HL-60 (cell line): ENCODE measurements at places on chromosomes 16 and 17.
A peak's percentile ranks its signal among the peaks of the same experiment; 100 is the strongest.

- no peak for DNase-seq
Measured at GRCh38 chr17:41772218-41772585, 14.3 kb downstream of the JUP start.

DNA sequence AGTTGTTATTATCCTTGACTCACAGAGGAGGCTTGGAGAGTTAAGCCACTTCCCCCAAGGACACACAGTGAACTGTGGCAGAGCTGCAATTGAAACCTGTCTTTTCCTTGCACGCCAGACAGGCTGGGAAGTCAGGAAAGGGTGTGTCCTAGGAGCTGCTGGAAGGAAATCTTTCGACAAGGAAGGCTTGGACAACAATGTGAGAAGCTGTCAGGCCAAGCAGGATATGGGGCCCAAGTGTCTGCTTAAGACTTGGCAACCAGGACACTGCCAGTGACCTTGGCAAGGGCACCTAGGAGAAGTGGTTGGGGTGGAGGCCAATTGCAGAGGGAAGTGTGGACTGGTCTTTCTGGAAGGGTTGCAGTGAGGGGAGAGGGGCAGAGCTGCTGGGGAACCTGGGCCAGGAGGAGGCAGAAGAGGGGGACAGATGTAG, 2.1 kb upstream of the CAMKK1 start:
- DNase-seq = peak; percentile 25

DNA sequence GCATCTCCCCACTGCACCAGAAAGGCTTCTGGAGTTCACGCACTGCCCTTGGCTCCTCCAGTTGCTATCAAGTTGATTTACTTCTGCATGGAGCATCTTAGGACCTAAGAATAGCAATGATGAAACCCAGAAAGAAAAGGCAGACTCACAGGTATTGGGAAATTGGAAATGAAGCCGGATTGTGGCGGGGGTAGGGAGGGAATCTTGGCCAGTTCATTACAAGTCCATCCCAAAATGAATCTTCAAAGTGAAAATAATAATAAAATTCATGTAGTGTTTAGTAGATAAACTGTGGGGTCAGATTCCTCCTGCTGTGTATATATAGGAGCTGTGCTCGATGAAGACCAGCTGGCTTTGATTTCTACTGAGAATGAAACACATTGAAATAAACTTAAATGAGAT, 33.7 kb downstream of the TEKT3 start:
- no peak for DNase-seq

- no peak for DNase-seq
Measured at GRCh38 chr16:14334366-14335080, 263.4 kb downstream of the MRTFB start.

GRCh38 chr17:48723423-48724250, 652 bp downstream of the PRAC2 start:
- DNase-seq = no peak

DNA sequence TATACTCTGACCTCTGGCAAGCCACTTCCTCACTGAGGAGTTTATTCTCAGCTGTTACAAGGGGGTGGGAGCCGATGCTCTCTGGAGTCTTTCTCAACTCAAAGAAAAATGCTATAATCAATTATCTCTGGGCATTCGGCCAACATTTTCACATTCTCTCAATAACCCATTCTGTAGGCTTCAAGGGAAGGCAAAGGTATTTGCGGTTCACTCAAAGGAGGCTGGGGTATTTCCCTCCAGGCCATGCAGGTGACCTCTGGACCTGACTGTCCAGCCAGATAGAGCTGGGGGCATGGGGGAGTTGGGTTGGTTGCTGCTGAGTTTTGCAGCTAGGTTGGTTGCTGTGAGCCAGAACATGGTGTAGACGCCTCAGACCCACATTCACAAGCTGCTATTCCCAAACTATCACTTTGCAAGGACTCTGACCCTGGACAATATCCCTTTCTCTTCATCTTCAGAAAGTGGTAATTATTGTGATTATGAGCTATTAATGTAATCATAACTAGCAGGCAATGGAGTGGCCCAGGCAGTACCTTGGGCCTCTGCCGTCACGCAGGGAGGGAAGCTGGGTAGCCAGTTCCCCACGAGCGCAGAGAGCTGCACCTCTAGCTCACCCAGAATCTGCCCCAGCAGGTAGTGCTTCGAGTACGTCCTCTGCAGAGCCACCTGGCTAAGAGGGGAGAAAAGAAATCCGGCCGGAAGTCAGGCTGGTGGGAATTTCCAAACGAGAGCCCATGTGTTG, 42.1 kb downstream of the AIPL1 start:
- DNase-seq = no peak

- DNase-seq = no peak
Measured at GRCh38 chr17:54085934-54086333, 263.2 kb downstream of the KIF2B start.

GRCh38 chr17:412211-413015, 59.8 kb upstream of the RPH3AL start:
- no peak for DNase-seq

DNA sequence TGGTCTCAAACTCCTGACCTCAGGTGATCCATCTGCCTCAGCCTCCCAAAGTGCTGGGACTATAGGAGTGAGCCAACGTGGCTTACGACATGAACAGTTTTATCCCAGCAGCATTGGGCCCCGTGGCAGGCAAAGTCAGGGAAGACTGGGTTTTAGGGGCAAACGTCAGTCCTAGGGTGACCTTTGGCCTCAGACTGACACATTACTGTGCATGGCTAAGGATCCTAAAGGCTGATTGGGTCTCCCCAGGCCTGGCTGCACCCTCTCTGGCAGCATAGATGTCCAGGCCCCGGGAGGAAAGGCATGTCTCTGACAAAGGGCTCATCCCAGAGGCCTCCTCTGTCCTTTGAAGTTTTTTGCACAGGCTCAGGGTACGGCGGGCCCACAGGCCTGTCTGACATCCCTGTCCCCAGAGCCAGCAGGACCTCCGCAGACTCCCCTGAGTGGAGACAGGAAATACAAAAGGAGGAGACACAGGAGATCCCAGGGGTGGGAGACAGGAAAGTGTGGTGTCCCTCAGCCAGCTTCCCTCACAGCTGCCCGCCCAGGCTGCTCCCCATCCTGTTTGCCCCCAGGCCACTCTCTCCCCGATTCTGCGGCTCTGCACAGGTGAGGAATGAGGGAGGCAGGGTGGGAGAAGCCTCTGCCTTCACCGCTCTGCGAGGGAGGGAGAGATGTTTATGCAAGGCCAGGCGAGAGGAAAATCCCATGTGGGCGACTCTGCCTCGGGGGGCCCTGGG, 54.5 kb upstream of the MTSS2 start:
- DNase-seq = no peak

GRCh38 chr17:47821031-47821423, 567 bp downstream of the OSBPL7 start:
- no peak for DNase-seq

GRCh38 chr17:42072323-42073187, 22.2 kb upstream of the C17orf113 start:
- no peak for DNase-seq

DNA sequence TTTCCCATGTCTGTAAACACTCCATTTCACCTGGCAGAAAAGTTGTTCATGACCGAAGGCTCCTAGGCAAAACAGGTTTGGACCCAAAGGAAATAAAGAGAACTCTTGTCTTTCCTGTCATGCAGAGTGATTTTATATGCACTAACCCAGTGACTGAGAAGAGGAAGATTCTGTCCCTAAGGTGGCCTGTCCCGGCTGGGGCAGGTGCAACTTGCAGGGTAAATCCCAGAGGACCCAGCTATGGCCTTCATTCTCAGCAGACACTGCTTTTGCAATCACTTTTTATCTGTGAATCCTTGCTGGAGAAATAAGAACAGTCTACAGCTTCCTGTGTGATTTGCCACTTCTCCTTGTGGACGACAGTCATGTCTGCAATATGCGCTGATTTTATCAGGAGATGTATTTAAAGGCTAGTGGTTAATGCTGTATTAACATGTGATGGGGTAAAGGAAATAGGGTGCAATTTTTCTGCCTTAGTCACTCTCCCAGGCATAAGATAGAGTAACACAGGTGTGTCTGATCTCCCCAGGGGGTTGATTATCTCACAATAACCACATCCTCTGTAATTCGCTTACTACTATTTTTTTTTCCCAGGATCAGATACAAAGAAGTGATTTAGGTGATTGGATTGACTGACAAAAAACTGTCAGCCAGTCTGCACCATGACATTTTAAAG, 696.8 kb upstream of the SOX9 start:
- DNase-seq = no peak

DNA sequence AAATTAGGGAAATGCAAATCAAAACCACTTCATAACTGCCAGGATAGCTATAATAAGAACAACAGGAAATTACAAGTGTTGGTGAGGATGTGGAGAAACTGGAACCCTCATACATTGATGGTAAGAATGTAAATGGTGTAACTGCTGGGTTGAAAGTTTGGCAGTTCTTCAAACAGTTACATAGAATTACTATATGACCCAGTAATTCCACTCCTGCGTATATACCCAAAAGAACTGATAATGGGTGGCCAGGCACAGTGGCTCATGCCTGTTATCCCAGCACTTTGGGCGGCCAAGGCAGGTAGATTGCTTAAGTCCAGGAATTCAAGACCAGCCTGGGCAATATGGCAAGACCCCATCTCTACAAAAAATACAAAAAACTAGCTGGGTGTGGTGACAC, 4.5 kb upstream of the CMTM4 start:
- peak; percentile 31 for DNase-seq

DNA sequence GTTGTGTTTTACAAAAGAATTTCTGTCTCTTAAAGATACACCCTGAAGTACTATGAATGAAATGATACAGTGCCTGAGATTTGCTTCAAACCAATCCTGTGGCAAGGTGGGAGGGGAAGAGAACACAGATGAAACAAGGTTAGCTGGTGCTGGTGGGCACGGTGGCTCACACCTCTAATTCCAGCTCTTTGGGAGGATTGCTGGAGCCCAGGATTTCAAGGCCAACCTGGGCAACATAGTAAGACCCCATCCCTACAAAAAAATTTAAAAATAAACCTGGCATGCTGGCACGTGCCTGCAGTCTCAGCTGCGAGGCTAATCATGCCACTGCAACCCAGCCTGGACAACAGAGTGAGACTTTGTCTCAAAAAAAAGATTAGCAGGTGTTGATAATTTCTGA, 67.3 kb upstream of the FA2H start:
- no peak for DNase-seq

GRCh38 chr16:31110106-31111034, 2.2 kb downstream of the BCKDK start:
- DNase-seq = no peak

- no peak for DNase-seq
Measured at GRCh38 chr17:32943647-32944191, 15.8 kb downstream of the TMEM98 start.

DNA sequence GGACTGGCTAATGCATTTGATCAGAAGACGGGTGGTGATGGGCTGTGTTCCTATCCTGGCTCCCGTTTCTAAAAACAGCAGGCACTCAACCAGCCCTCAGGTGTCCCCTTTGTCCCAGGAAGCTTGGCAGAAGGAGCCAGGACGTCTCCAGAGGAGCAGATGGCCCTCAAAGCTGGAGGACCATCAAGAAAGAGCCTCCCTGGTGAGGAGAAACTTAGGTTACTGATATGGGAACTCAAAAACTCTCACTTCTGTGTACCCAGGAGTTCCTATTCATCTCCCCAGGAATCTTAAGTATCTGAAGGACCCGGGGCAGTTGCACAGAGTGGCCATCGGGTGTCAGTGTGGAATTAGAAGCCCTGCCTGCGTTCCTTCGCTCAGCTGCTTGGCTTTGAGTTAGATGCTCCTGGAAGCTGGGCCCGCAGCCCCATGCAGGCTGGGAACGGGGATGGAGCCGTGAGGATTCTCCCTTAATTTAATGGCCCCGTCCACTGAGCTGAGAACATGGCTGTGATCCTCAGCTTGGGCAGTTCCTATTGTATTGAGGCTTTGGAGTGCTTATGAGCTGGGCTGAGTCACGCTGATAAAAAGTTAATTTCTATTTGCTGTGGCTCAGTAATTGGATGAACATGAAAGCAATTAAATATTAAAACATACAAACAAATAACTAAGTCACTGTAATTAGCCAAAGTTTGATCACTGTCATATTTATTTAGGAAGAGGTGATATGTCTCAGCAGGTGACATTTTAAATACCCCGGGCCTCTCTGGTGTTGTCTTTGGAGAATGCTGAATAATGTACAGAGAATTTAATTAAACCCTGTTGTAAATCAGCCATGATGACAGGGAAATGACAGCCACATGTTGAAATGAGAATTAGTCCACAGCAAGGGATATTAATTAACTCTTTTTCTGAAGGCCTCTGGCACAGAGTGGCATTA, 402.1 kb downstream of the SEC14L1 start:
- DNase-seq = peak; percentile 61

DNA sequence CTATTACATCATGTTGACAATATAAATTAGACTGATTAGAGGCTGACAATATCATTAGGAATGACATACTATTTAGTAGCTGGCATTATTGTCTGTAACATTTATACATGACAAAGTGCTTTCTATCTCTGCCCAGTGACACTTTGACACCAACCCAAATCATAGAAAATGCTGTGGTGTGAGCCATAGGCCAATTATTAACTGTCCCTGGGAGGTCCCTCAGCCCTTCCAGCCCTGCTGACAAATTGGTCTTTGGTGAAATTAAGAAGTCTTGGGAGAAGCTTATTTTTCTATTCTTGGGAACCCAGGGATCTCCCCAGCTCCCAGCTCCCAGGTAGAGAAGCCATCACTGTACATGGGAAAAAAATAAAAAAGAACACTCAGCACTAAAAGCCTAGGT, 179.6 kb downstream of the AIPL1 start:
- DNase-seq = no peak

DNA sequence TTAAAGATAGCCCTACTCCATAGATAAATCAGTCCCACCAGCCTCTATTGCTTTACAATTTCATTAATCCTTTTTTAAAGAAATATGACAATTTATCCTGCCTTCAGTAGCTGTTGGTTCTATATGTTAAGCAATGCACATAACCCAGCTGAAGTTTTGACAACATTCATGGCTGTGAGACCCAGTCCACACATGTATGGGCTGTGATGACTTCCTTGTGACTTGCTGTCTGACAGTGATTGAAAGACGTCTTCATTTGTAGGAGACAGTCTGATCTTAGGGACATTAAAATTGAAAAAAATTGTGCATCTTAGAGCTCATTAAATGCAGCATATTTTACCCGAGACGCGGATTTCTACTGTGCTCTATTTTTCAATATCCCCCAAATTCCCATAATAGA, 252.0 kb upstream of the ASIC2 start:
- DNase-seq = no peak

GRCh38 chr16:78362524-78363135, 263.2 kb downstream of the WWOX start:
- no peak for DNase-seq

GRCh38 chr17:28174352-28175046, 132.0 kb downstream of the NLK start:
- no peak for DNase-seq

GRCh38 chr17:63967953-63968352, 4.8 kb downstream of the SCN4A start:
- DNase-seq = no peak

GRCh38 chr16:75861311-75862097, 135.2 kb upstream of the CPHXL start:
- DNase-seq = no peak
